ENCODE measurements at places on chromosomes 3 and 15.

DNA sequence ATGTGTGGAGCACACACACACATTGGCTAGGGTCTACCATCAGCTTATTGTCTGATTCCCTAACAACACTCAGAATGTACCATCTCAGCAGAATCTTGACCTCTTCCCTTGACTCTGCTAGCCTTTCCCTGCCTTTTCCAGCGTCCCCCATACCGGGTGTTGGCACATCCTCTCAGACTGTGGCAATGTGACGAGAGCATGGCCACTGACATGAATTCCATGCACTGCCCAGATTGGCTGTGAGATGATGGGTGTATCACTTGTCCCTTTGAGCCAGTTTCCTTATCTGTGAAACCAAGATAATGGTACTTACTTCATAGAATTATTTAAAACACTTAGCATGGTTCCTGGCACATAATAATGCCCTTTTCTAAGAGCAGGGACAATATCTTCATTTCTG, 60.3 kb upstream of the EIF1B start:
- DNase-seq: no peak

DNA sequence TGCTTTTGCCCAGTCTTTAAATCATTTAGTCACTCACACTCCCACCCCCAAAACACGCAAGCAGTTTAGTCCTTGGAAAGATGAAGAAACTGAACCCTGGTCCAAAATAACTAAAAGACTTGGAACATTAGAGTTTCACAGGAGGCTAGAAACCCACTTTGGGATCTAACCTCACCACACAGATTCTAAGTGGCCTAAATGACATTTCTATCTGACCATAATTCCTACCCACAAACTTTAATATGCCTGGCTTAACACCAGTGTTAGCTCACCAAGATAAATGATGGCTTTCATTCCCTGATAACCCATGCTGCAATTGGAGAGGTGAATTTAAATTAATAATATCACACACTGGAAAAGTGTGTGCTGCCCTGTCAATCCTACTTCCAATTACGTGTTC, 295.3 kb upstream of the UBE2E2 start:
- DNase-seq: no peak

DNA sequence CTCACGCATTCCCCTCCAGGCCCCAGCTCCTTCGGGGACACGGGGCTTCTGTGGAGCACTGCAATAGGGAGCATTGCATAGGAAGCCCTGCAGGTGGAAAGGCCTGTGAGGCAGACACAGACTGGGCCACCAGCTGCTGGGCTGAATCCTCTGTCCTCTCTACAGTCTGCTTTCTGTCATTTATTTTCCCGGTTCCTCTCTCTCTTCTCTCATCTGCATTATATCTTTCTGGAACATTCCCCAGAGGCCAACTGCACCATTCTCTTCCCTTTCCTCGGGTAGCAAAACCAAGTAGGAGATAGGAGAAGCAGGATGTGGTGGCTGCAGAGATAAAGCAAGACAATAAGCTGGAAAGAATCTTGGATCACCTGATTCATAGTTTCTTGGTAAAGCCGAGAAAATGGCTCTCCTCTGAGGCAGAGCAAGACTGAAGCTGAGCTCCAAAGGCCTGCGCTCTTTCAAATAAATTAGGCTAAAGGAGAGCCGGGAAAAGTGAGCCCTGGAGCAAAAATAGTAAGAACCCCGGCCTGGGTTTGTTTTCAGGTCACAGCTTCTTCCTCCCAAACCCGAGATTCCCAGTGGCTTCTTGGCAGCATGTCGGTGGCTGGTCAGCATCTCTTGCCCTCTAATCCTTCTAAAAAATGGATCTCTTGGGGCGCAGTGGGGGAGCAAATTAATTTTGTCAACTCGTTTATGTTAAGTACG, 5.3 kb downstream of the TM4SF4 start:
- DNase-seq: no peak

- no peak for DNase-seq
These were observed 130.7 kb downstream of the APBA2 start for GRCh38 chr15:29016518-29016917.

DNA sequence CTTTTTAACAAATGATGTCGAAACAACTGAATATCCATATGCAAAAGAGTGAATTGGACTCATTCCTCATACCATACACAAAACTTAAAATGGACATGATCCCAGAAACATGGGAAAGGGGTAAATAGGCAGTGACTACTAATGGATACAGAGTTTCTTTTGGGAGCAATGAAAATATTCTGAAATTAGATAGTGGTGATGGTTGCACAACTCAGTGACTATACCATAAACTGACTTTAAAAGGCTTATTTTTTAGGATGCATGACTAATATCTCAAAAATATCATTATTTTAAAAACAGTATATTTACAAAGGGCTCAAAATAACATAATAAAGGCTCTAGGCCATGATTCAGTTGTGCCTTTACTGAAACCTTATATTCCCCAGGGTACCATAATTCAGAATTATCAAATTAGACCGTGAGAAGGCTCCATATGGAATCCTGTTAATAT, 16.3 kb upstream of the ATP13A3 start:
- DNase-seq: no peak

DNA sequence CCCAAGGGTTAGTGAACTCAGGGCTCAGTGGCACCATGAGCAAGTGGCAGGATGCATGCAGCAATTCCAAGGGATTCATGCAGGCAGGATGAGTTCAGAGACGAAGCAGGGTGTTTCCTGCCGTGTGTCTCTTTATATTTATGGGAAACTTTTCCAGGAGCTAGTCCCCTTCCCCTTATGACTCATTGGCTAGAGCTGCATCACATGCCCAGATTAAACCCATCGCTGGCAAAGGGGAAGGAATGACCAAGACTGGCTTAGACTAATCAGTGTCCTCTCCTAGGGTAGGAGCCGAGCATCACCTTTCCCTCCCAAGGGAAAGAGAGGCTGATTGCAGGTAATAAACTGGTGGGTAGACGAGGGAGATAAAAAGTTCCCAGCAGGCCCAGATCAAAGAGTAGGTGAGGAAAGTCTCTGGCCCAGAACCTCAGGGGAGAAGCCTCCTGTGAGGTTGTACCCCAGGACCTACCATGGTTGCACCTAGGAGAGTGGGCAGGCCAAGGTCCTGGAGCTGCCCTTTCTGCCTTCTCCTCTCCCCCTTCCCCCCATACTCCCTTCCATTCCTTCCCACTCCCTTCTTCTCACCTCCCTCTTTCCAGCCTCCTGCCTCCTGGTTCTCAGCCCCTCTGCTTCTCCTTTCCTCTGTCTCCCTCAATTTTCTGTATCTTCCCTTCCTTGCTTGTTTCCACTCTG, 67.8 kb upstream of the ITGA11 start:
- no peak for DNase-seq

DNA sequence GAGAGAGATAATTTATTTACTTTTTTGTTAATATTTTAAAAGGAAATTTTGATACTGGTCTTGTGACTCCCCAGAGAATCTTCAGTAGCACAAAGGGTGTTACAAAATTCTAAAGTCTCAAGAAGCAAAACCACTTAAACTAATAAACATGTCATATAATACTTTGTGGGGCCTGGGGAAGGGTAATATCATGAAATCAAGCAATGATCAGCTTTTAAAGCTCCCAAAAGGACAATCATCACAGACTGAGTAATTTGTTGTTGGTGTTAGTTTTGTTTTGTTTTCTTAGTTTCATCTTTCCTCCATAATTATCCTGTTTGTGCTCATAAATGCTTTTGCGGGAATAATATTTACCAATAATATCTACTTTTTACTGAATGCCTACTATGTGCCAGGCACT, 55.0 kb downstream of the TMEM212 start:
- no peak for DNase-seq

DNA sequence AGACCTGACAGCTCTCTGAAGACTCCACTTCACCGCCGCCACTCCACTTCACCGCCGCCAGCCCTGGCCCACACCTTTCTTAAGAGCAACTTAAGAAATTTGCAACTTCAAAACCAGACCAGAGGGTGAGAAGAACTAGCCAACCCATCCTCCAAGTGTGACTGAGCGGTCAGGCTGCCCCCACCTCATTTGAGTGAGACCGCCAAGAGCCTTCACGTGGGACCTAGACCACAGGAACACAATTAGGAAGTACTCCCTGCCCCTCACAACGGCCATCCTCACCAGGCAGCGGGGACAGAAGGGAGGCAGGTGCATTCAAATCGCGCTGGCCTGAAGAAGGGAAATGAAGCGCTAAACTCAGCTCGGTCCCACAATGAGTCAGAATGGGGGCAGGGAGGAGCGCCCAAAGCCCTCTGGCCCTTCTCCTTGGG, 156.8 kb upstream of the BCL6 start:
- no peak for DNase-seq

DNA sequence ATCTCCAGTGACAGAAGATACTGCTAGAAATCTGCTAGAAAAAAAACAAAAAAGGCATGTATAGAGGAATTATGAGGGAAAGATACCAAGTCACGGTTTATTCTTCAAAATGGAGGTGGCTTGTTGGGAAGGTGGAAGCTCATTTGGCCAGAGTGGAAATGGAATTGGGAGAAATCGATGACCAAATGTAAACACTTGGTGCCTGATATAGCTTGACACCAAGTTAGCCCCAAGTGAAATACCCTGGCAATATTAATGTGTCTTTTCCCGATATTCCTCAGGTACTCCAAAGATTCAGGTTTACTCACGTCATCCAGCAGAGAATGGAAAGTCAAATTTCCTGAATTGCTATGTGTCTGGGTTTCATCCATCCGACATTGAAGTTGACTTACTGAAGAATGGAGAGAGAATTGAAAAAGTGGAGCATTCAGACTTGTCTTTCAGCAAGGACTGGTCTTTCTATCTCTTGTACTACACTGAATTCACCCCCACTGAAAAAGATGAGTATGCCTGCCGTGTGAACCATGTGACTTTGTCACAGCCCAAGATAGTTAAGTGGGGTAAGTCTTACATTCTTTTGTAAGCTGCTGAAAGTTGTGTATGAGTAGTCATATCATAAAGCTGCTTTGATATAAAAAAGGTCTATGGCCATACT, 4.0 kb downstream of the B2M start:
- DNase-seq: no peak

- DNase-seq: no peak
These were observed 11.5 kb upstream of the TFG start for GRCh38 chr3:100697723-100698285.

- DNase-seq: no peak
These were observed 13.5 kb downstream of the CCDC80 start for GRCh38 chr3:112627419-112627818.

GRCh38 chr3:16550305-16550675, 36.8 kb upstream of the RFTN1 start:
- no peak for DNase-seq
